ENCODE measurements at places on chromosomes 6 and 20. TPM values are rescaled to one million over a fixed set of nuclear protein-coding genes. Genes with fewer than 3 reads are reported as not detected.
A peak's percentile ranks its signal among the peaks of the same experiment; 100 is the strongest.

Gene GSTA1
- total RNA-seq = not detected

Gene ARMH2
- total RNA-seq = not detected

Gene GCNT2
- total RNA-seq = 1.5 TPM

Gene ULBP1
- 0.08 TPM for total RNA-seq

Gene BPI
- total RNA-seq = not detected

DNA sequence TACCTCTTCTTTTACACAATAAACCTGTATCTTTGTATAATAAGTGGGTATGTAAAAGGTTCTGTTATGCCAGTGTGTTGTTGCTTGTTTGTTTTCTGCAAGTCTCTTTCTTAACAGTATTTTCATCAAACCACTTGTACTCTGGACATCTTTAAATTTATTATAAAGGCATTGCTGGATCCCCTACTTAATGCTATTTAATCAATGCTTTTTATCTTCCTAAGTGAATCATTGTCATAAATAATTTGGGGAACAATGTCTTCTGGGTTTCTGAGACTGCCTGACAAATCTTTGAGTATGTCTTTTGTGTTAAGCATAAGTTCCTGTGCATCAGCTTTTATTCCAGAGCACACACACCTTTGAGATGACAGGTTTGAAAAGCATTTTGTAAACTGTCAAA lies 64.7 kb downstream of the ITCH start:
- no peak overlapping the region for H3K4me3 ChIP-seq
- no peak for DNase-seq
- H3K27ac ChIP-seq = no peak overlapping the region
- peaks cover 41% of the 10 kb centered on the region for H3K36me3 ChIP-seq
- no peaks in the 10 kb centered on the region for H3K27me3 ChIP-seq

DNA sequence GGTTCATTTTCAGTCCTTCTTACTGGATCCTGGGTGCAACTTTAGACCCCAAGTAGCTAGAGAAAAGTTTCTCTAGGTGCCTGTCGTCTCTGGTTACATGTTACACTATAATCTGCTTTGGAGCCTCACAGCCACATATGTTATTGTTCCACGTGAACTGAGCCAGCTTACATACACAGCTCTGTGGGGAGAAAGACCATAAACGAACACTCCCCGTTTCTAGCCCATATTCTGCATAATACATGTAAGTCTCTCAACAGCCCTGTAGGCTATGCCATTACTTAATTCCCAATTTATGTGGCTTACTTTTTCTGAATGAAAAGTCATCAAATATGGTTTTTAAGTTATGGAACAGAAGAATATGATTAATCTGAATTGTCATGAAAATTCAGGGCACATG lies 233.8 kb downstream of the BCKDHB start:
- no peak for DNase-seq
- no peak overlapping the region for H3K4me3 ChIP-seq
- no peak overlapping the region for H3K27ac ChIP-seq
- H3K4me1 ChIP-seq = no peaks in the 10 kb centered on the region

GRCh38 chr6:34566830-34567546 lies 10.9 kb upstream of the SPDEF start:
- H3K36me3 ChIP-seq = no peaks in the 10 kb centered on the region
- H3K27ac ChIP-seq = no peak overlapping the region
- no peak overlapping the region for H3K4me3 ChIP-seq
- DNase-seq = no peak
- no peaks in the 10 kb centered on the region for H3K4me1 ChIP-seq

DNA sequence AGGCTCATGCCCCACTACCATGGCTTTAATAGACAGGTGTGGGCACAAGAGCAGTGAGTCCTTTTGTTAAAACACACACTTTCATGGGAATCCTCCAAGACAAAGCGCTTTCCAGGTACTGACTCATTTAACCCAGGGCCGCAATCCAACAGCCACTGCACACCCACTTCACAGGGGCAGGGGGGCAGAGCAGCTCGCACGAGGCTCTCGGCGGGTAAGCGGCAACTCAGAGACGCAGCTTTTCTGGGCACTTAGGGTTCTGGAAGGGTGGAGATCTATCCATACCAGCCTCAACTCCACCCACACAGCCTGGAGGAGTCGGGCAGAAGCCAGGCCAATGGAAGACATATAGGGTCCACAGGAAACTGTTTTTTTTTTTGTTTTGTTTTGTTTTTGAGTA lies 28.6 kb downstream of the PSMG4 start:
- no peaks in the 10 kb centered on the region for H3K27me3 ChIP-seq
- H3K4me1 ChIP-seq = no peaks in the 10 kb centered on the region
- H3K4me3 ChIP-seq = no peak overlapping the region
- H3K36me3 ChIP-seq = no peaks in the 10 kb centered on the region
- H3K27ac ChIP-seq = no peak overlapping the region
- no peak for DNase-seq

- no peak overlapping the region for H3K4me3 ChIP-seq
- H3K4me1 ChIP-seq = no peaks in the 10 kb centered on the region
- no peak overlapping the region for H3K27ac ChIP-seq
Observed at GRCh38 chr20:46468508-46468907, 44.9 kb downstream of the ZNF334 start.

GRCh38 chr6:16948396-16948795 lies 153.5 kb upstream of the STMND1 start:
- no peaks in the 10 kb centered on the region for H3K4me1 ChIP-seq
- H3K4me3 ChIP-seq = no peak overlapping the region
- no peak overlapping the region for H3K27ac ChIP-seq
- no peaks in the 10 kb centered on the region for H3K27me3 ChIP-seq
- no peak for DNase-seq

GRCh38 chr6:11224966-11225463 lies 7.5 kb downstream of the NEDD9 start:
- H3K27ac ChIP-seq = peak overlapping the region; percentile 2
- H3K27me3 ChIP-seq = no peaks in the 10 kb centered on the region
- DNase-seq = no peak

DNA sequence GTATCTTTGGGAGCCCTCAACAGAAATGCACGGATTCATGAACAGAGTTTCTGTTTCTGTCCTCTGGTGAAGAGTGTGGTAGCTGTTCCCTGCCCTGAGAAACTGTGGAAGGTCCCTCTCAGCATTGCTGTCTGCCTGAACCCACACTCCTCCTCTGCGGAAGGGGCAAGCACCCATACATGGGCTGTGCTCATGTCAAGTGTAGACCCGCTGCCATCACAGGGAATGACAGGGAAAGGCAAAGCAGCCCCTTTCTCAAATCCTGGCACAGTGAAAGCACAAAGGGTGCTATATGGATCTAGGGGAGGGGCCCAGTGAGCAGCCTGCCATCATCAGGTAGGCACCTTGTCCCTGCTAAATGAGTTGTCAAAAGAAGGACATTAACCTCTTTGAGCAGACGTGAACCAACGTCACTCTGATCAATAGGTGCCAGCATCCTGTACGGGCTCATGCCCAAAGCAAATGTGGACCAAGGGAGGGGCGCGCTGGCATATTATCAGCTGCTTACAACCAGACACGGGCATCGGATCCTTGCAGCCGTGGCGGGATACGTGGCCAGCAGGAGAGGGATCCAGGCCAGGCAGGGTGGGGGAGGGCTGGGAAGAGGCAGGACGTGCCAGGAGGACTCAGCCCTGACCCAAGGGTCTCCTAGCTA lies 231.2 kb upstream of the PMEPA1 start:
- DNase-seq = no peak
- H3K36me3 ChIP-seq = no peaks in the 10 kb centered on the region
- no peaks in the 10 kb centered on the region for H3K27me3 ChIP-seq
- no peak overlapping the region for H3K4me3 ChIP-seq
- H3K4me1 ChIP-seq = no peaks in the 10 kb centered on the region

DNA sequence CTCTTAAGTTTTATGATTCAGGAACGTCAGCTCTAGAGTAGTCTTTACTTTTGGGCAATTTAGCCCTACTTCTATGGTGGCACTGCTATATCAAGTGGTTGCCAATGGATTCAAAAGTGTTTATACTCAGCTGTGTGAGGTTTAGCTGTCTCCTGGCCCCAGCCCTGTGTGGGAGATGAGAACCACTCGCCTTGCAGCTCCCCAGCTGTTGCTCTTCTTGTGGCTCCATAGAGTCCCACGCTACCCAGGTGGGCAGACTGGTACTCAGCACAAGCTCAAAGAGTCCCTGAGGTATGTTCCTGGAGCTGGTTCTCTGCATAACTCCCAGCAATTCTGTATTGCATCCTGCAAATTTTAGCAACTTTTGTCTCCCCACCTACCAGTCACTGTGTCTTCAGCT lies 59.6 kb downstream of the C6orf118 start:
- no peak for DNase-seq
- no peak overlapping the region for H3K4me3 ChIP-seq
- H3K27me3 ChIP-seq = no peaks in the 10 kb centered on the region
- H3K4me1 ChIP-seq = no peaks in the 10 kb centered on the region
